ENCODE measurements at places on chromosomes 7 and 10.

- DNase-seq, result no peak
These were observed 99.1 kb downstream of the SAMD9 start for GRCh38 chr7:93018716-93019115.

DNA sequence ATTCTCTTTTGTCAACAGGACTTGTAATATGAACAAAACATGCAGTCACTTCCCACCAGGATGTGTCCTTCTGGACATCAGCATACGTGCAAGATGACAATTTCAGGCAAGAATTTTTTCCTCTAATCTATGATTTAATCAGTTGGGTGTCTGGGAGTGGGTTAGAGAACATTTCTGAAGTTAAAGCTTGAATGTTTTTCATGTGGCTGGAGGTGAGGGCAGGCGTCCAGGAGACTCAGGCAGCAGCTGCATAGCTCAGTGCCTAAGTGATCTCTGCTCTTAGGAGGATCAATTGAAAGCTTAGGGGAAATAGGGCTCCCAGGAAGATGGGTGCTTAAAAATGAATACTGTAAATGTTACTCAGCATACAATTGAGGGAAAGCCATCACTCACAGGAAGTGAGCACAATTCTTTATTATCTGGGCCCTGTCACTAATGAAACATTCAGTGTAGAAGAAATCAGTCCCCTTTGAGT lies 457.6 kb upstream of the KLF6 start:
- no peak for DNase-seq

DNA sequence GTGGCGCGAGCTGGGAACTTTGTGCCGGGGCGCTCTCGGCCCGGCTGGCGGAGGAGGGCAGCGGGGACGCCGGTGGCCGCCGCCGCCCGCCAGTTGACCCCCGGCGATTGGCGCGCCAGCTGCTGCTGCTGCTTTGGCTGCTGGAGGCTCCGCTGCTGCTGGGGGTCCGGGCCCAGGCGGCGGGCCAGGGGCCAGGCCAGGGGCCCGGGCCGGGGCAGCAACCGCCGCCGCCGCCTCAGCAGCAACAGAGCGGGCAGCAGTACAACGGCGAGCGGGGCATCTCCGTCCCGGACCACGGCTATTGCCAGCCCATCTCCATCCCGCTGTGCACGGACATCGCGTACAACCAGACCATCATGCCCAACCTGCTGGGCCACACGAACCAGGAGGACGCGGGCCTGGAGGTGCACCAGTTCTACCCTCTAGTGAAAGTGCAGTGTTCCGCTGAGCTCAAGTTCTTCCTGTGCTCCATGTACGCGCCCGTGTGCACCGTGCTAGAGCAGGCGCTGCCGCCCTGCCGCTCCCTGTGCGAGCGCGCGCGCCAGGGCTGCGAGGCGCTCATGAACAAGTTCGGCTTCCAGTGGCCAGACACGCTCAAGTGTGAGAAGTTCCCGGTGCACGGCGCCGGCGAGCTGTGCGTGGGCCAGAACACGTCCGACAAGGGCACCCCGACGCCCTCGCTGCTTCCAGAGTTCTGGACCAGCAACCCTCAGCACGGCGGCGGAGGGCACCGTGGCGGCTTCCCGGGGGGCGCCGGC lies 870 bp downstream of the FZD1 start:
- no peak for DNase-seq

DNA sequence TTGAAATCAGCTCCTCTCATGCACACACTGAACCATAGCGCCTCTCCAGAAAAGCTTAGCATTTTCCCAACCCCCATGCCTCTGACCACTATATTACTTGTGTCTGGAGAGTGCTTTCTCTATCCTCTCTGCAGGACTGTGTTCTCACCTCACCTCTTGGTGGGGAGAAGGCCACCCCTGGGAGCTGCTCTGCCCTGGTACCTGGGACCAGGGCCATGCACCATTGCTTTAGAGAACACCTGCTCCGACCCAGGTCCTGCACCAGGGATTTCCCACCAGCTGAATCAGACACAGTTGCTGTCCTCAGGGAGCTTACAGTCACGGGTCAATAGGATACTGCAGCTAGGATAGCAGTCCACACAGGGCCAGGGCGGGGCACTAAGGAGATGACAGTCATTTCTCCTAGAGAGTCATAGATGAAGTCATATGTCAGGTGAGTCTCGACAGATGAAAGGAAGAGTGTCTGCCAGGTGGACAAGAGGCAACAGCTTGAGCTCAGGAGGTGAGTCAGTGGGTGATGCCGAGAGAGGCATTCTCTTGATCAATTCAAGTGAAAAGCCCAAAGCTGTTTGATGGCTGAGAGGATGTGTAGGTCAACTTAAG lies 619 bp upstream of the LMTK2 start:
- DNase-seq, result no peak

GRCh38 chr10:94293354-94293753 lies 69.4 kb downstream of the NOC3L start:
- DNase-seq, result no peak
